ENCODE measurements at places on chromosomes 11 and 22.
A peak's percentile ranks its signal among the peaks of the same experiment; 100 is the strongest.

- no peak for DNase-seq
These were observed 15.6 kb downstream of the KIAA1671 start for GRCh38 chr22:24968066-24968561.

DNA sequence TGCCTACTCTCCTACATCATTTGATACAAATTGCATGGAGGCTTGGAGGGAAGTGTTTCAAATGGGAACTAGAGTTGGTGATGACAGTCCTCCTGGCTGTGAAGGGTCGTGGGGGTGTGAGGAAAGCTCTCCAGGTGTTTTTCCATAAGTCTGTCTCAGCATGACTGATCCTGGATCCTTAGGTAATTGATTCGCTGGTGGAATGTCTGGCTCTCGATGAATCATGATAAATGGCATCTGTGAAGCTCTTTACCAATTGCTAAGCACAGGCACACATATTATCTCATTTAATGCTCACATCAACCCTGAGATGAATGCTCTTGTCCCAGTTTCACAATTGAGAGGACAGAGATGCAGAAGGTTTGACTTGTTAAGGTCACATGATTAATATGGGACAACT, 107.5 kb downstream of the PKNOX2 start:
- DNase-seq, result no peak

- peak; percentile 26 for DNase-seq
These were observed 43.2 kb upstream of the DLAT start for GRCh38 chr11:111982019-111982464.

DNA sequence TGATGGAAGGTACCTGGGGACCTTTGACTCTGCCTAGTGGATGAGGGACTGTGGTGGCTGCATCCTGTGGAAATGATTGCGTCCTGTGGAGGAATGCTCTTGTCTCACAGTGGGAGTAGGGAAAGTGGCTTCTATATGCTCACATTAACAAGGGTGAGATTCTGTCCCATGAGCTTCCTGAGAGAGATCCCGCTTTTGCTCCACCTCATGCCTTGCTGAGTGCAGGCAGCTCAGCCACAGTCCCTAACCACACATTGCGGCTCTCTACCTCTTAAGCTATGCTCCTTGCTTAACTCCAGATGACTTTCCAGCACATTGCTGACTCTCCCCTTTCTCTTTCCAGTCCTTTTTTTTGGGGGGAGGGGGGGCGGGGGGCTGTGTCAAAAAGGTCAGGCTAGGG, 45.0 kb downstream of the TEAD1 start:
- no peak for DNase-seq

- DNase-seq, result no peak
These were observed 368.9 kb downstream of the NTM start for GRCh38 chr11:131739243-131739882.

GRCh38 chr11:106327637-106328036, 250.2 kb downstream of the AASDHPPT start:
- DNase-seq, result no peak

- DNase-seq, result no peak
These were observed 122.4 kb upstream of the HSD17B12 start for GRCh38 chr11:43558146-43558545.

- DNase-seq, result no peak
These were observed 227.4 kb downstream of the TMEM135 start for GRCh38 chr11:87265132-87265531.

GRCh38 chr11:113249491-113249763, 65.0 kb upstream of the TTC12 start:
- no peak for DNase-seq

DNA sequence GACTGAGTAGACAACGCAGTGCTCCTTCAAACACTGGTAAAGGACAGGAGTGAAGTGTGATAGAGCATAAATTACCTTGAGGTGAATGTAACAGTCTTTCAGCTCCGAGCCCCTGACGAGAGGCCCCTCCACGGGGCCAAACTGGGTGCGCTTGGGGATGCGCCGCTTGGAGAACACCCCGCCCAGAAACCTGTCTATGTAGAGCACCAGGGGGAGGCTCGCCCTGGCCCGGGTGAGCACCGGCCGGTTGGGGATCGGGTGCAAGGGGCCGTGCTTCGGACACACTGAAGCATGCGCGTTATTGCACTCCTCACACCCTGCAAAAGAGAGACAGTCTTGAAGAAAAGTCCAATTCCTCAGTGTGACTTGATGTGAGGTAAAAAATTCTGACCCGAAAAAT, 49.3 kb upstream of the NFRKB start:
- no peak for DNase-seq

DNA sequence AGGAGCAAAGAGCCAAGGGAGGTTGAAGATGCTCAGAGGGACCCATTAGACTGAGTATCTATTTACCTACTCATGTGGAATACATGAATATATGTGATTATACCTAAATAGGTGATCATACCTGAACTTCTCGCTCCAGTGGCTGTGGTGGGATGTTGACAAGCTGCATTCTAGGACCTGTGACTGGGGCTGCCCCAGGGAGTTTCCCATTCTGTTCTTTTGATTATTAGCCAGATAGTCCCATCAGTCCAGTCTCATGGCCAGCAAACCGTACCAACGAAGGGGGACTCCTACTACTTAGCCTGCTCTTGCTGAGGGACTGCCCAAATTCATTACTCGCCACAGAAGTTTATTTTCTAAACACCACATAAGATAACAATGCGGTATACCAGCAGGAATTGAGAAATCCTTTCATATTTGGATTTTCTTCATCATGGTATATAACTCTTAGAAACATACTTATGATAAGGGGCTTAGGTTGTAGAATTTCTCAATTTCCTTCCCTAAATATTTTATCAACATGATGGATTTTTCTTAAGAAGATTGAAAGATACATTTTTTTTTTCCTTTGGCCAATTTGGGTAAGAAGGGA, 273.9 kb downstream of the NTM start:
- DNase-seq, result no peak

DNA sequence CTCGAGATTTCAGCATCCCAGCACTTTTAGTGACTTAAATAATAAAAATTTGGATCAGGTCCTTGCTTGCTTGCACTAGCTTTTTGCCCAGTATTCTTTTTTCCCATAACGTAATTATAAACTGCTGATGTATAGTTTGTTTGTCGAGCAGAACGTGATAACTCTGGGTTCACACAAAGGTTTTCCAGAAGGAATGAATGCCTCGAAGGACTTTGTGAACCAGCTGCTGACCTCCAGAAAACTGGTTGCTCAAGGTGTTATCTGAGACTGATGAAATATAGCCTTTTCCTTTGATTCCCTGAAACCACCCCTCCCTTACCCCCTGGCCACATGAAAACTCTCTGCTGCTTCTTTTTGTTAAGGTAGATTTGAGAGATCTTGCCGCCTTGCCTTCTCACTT, 229.1 kb upstream of the CARD18 start:
- no peak for DNase-seq

Measured in stimulated activated CD4-positive, alpha-beta T cell treated with anti-CD3 and anti-CD28 coated beads, Interleukin-1b, Interleukin-23, amount 100 ng/mL, for 24 hours (primary cell).